ENCODE measurements at places on chromosomes 13 and 19.

DNA sequence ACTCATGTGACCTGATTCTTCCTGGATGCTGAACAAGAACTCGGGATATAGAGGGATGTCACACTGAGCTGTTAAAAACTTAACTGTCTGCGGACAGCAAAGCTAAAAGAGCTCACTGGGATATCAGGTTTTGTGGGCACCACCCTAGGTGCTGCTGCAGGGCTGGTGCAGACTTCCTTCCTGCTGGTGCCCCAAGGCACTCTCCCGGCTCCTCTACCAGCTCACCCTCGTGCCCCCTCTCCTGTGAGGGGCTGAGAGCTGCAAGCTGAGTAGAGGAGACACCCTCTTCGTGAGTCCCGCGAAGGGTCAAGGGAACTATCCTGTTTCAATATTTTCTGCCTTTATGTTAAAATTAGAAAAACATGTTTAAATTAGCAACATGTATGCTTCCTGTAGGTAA lies 1475.7 kb downstream of the EFNB2 start:
- DNase-seq: no peak

- DNase-seq: no peak
Measured at GRCh38 chr13:107370015-107370785, 802.3 kb upstream of the ARGLU1 start.

DNA sequence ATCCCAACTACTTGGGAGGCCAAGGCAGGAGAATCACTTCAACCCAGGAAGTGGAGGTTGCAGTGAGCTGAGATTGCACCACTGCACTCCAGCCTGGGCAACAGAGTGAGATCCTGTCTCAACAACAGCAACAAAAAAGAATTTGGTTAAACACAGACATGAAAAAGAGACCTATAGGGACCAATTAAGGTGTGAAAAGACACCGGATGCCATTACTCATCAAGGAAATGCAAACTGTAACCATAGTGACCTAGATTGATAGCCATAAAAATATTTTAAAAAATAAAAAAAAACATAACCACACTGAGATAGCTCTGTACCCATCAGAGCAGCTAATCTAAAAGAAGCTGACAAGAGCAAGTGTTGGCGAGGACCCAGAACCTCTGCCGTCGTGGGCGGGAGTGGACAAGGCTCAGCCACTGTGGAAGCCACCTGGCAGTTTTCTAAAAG lies 37.1 kb upstream of the ISYNA1 start:
- no peak for DNase-seq

- no peak for DNase-seq
Measured at GRCh38 chr13:84978851-84979250, 820.4 kb downstream of the SLITRK6 start.

DNA sequence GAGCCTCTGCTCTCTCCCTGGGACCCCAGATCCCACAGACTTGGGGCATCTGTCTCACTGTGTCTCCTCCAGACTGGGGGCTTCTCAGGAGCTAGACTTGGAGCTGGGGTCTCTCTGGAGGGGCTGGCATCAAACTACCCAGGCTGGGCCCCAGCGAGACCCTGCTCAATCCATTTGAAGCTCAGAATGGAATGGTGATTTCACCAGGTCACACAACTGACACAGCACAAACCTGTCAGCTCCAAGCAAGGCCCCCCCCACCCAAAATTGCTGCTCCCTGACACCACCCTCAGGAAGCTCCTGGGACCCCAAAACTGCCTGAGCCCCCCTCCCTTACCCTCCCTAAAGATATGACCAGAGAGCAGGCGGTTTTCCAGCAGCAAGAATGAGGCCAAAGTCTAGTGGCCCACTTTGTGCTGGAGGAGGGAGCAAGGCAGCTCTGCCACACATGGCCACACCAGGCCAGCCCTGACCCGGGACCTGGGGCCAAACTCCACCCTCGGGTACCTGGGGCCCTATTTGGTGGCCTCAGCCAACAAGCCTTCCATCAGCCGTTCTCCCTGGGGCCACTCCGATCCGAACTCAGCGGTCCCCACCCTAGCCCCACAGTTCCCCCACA lies 2.4 kb downstream of the NR2F6 start:
- DNase-seq: no peak

- DNase-seq: no peak
Measured at GRCh38 chr13:106640515-106640914, 72.6 kb upstream of the ARGLU1 start.

DNA sequence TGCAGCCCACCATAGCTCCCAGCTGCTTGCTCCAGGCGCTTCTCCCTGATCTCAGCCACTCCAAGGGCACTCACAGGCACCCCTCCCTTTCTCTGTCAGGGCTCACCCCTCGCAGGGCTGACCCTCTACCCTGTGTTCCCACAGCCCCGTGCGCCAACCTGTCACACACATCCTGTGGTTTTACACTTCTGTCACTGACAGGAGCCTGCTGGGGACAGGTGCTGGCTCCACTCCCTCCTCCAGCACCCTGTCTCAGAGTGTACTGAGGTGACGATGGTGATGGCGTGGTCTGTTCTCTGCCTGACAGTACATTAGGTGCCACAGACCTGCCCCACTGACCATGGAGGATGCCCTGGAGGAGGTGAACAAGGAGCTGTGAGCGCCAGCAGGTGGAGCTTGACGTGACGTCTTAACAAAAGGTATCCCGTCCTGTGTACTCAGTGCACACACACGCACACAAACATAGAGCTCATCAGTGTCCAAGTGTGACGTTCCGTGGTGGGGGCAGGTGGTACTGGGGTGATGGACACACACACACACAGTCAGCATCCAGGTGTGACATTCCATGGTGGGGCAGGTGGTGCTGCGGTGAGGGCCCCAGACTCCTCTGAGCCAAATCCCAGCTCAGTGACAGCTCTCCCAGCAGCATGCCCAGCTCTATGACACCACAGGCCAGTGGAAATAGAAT lies 20.9 kb downstream of the C19orf44 start:
- no peak for DNase-seq

GRCh38 chr13:49371943-49372613 lies 71.8 kb downstream of the CAB39L start:
- no peak for DNase-seq

DNA sequence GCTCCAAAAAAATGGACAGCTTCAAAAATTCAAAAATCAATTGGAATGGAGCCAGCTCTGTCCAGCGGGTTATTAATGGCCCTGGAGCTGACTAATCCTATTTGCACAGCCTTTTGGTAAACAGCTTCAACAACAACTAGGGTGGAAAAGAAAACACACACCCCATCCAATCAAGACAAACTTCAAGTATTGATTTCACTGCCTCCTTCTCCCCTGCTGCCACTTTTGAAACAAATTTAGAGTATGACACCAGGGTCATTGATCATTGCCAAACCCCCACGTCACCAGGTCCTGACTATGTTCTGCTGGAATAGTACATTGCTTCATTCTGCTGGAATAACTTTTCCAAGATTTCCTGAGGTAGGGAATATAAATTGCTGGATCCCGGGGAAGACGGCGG lies 56.8 kb upstream of the GTF3A start:
- DNase-seq: no peak

DNA sequence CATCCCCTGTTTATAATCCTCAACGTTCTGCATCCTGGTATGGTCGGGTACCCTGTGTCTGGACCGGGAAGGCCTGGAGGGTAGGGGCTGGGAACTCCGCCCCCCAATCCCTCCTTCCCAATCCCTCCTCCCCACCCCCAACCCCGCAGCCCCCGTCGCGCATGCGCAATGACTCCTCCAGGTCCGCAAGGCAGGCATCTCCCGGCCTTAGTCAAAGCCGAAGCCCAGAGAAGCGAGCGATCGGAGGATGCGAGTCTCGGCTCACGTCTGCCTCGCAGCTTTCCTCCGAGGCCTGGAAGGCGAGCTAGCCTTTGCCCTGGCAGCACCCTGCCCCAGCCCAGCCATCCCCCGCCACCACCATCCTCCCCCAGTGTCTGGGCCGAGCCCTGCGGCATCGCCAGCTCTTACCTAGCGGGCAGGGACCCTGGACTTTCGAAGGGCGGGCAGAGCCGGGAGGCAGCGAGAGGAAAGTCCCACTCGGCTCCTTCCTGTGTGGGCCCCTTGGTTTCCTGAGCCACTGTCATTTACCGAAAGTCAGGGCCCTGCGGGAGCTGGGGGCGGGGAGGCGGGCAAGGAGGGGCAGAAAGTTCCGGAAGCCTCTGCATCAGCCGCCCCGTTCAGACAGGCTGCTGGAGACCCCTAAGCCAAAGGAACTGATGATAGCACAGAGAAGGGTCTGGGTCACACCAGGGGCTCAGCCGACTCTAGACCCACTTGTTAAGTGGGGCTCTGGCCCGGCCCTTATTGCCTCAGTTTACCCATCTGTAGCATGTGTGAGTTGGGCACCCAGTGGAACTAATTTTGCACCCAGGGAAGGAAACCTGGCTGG lies at the start of gene JAK3:
Gene JAK3, minus strand, starts transcription at position 445 of the 829 bp plus-strand sequence. CDS start 3,565 bp downstream, outside the sequence.
- no peak for DNase-seq

DNA sequence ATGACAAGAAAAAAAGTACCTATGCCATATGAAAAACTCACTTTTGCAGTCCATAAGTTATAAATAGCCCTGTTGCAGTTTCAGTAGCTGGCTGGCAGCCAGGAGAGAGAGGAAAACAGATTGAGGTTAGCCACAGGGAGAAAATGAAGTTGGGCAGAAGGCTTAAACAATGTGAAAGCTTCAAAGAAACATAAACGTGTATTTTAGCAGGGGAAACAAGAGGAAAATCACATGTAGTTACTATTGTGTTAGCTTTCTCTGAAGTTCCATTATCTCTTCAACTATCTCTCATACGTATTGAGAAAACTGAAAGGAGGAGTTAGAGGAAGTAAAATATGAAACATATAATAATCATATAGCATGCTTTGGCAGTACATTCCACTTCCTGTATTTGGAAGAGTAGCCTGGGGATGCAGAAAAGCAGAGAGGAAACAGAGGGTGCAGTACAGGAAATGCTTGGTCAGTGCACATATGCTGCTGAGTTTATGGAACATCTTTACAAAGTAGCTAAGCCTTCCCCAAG lies 1551.1 kb downstream of the EFNB2 start:
- no peak for DNase-seq

DNA sequence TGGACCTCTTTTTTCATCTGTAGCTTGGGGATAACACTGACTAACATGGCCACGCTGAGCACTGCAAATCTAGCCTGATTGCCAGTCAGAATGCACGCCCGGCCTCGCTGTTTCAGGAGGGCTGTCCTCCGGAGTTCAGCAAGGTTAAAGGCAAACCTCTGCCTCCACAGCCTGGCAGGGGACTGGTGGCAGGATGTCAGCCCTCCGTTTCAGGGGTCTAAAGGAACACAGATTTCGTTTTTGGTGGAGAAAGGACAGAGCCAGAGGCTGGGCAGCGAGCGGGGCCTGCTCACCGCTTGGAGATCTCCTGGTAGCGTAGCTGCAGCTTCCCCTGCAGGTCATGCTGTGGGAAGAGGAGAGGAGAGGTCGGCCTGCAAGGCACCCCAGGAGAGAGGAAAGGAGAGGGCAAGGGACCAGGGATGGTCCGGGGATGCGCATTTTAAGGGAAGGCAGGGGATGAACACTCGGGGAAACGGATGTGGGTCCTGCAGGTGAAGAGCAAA lies 560 bp downstream of the NDUFA7 start:
- DNase-seq: no peak

DNA sequence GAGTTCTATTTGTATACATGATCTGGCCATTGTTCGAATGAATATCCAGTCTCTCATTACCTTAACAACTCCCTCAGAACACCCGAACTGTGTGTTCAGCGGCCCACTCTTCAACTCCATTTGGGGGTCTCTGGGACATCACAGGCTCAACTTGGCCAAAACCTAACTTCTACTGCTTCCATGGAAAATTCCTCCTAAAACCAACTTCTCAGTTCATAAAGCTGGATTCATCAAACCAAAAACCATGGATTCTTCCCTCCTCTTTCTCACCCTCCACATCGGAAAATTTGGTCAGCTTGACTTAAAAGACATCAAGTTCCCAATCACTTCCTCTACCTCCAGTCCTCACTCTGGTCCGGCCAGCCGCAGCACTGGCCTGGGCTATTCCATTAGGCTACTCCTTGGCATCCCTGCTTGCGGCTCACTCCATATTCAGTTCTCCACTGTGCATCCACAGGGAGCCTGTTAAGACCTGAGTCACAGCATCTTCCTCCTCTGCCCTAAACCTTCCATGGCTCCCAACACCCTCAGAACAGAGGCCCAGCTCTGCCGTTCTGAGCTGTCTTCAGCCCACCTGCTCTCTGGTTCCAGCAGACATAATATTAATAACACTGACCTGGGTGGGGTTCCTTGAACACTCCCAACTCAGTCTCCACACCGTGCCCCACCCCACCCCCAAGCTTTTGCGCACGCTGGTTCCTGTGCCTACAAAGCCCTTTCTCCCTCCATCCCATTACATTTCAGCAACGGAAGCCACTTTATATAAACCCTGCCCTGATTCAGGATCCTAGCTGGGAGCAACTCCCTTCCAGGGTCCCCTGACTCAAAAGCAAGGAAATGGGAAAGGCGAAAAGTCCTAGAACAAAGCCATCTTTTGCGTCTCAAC lies 1.1 kb downstream of the ZNF792 start:
- DNase-seq: no peak

DNA sequence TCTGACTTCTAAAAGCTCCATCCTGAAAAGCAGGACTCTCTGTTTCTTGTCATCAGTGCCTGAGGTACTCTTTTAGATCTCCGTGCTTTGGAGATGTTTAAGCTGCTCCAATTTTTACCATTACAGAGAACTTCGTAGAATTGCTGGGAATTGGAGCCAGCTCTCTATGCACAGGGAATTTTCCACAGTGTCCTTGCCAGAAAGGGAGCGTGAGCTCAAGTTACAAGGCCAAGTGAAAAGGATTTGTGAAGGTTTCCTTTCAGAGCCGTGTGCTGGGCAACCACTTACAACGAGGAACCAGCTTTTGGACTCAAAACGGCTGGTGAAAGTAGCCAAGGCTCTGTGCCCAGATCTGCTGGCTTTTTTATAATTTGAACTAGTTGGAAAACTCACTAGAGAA lies 82.6 kb downstream of the NUFIP1 start:
- no peak for DNase-seq

DNA sequence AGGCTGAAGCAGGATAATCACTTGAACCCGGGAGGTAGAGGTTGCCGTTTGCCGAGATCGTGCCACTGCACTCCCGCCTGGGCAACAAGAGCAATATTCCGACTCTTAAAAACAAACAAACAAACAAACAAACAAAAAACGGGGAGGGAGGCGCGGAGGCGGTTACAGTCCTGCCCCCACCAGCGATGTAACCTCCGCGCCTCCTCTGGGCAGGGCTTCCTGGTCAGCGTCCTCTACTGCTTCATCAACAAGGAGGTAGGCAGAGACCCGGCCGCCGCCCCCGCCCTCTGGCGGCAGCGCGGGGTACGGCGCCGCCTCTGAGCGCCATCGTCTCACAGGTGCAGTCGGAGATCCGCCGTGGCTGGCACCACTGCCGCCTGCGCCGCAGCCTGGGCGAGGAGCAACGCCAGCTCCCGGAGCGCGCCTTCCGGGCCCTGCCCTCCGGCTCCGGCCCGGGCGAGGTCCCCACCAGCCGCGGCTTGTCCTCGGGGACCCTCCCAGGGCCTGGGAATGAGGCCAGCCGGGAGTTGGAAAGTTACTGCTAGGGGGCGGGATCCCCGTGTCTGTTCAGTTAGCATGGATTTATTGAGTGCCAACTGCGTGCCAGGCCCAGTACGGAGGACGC lies 10.2 kb downstream of the SNRPD2 start:
- DNase-seq: no peak

GRCh38 chr19:4803736-4804695 lies 12.5 kb downstream of the FEM1A start:
- peak; percentile 54 for DNase-seq

Data from iPS DF 6.9 (cell line).